Progenitor cell of endocrine pancreas (in vitro differentiated cells): ENCODE measurements at places on chromosomes 7 and 10. TPM values are rescaled to one million over a fixed set of nuclear protein-coding genes. Genes with fewer than 3 reads are reported as not detected.
A peak's percentile ranks its signal among the peaks of the same experiment; 100 is the strongest.

- DNase-seq, result no peak
These were observed 77.5 kb upstream of the CUX1 start for GRCh38 chr7:101739775-101740398.

DNA sequence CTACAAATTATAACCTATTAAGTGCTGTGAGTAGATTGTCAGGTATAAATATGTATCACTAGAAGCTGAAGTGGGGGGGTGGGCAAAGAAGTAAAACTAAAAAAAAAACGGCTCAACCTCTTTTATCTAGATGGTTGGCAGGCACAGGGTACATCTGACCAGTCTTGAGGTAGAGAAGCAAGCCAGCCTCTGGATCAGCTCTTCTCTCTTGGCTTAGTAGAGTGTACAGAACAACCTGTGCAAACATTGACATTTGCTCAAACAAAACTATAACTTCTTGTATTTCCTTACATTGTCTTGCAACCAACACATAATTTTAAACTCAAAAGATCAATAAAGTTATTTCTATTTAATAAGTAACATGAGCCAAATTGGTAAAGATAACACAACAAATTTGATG is 25.6 kb downstream of the DNA2 start:
- no peak for DNase-seq

DNA sequence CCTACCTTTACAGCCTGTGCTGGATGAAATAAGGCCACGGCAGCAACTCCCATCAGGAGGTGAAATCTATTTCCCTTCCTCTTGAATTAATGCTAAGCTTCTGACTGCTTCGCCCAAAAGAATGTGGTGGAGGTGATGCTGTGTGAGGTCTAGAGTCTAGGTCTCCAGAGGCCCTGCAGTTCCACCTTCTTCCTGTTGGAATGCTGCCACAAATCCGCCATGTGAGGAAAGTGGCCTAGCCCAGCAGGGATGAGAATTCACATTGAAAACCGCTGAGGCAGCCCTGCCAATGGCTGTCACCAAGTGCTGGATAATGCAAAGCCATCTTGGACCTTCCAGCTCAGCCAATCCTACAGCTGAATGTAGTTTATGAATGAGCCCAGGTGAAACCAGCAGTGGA is 28.0 kb downstream of the RHOBTB1 start:
- no peak for DNase-seq

DNA sequence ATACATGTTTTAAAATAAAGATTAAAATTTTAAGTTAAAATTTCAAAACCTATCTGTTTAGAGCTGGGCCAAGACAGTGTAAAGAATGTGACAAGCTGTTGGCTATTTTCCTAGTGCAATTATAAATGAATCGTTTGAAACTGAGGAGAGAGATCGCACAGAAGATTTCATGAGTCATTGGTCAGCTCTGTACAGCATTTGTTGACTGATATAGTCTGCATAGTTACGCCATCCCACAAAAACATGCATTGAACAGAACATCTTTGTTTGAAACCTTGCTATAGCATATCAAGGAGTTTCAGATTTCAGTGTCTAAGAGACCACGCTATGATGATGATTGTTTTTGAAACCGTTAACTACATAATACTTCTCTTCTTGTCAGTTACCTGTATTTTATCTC is 1.3 kb upstream of the C10orf67 start:
- no peak for DNase-seq

DNA sequence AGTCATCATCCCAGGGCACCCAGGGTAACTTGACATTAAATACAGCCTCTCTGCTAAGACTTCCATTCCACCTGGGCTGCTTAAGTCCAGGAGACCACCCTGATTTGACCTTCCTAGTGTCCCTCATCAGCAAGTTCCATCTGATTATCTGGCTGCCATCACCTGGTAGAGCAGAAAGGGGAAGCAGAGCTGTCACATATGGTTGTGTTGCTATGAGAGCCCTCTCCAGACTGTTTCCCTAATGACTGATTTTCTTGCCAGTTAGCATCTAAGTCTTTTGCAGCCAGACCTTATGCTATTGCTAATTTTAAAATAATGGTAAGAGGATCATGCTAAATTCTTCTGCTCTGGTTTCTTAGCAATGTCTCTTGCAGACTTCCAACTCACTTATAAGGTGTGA is 38.7 kb downstream of the KCNH2 start:
- DNase-seq, result no peak

GRCh38 chr7:23356726-23357125 is 57.6 kb downstream of the MALSU1 start:
- no peak for DNase-seq

DNA sequence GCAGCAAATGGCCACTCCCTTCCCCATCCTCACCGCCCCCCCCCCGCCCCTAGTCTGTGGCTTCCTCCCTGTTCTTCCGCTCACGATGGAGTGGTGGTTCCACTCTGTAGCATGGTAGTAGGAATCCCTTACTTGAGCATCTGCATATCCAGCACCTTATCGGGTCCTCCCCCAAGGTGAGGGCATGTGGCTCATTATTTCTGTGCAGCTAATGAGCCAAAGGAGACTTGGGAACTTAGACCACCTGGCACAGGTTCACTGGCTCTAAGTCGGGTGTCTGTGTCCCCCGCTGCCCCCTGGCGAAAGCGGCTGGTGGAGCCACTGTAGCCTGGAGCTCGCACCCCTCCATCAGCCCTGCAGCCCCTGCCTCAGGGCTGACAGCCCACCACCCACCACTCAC is 22.8 kb upstream of the GPR26 start:
- DNase-seq, result no peak

DNA sequence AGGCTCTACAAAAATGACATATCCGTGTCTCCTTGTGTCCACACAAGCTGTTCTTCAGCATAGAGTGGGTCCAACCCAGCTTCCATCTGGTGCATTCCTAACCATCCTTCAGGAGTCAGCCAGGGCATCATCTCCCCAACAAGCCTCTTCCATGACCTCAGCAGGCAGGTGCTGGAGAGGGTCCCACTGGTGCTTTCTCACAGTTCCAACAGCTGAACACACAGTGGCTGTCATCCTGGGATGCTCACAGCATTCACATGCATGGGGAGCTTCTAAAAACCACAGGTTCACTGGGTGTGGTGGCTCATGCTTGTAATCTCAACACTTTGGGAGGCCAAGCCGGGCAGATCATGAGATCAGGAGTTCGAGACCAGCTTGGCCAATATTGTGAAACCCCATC is 6.4 kb upstream of the CYP3A4 start:
- no peak for DNase-seq

- no peak for DNase-seq
These were observed 248 bp downstream of the PSPH start for GRCh38 chr7:56051053-56051338.

DNA sequence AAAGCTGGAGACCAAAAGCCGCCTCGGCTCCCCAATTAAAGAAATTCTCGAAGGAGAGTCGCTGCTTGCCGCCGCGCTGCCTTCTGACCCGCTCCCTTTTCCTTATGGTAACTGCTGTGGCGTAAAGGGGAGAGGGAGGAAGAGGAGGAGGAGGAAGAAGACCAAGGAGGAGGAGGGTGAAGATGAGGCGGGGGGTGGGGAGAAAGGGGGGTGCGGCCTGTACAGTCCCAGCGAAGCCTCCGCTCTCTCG is 388 bp downstream of the CNOT4 start:
- no peak for DNase-seq

DNA sequence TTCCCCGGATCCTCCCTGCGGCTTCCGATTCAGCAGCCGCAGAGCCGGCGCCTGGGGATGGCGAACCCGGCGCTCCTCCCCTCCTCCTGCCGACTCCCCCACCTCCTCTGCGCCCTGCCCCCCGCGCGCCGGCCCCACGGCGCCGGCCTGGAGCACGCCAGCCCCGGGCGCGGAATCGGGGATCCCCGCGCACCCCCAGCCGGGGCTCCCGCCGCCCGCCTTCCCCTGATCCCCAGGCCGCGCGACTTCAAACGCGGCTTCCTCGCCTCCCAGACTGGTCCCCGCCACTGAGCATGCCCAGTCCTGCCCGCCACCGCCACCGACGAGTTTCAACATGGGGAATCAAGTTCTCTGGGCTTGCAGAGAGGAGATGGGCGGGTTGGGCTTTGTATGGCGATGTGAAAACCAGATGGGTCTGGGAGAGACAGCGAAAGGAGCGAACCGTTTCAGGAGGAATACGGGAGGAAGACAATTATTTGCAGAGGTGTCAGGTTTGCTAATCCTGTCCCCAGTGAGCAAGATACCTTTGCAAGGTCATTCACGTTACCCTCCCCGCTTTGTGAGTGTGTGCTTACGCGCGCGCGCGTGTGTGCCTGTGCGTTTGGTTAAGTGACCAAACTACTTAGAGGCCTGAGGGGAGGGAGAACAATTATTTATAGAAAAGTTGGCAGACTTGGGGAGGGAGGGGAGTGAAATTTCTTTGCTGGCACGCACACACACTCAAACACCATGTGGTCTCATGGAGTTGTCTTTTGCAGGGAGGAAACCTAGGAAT is at the start of gene PANK1:
Gene PANK1, minus strand, starts transcription at position 276 of the 775 bp plus-strand sequence. CDS start 351 bp downstream, outside the sequence.
- DNase-seq, result peak; percentile 55

GRCh38 chr10:123781956-123782500 is 109.6 kb downstream of the CPXM2 start:
- no peak for DNase-seq

- DNase-seq, result no peak
These were observed 3.0 kb downstream of the IKZF1 start for GRCh38 chr7:50307368-50308032.

DNA sequence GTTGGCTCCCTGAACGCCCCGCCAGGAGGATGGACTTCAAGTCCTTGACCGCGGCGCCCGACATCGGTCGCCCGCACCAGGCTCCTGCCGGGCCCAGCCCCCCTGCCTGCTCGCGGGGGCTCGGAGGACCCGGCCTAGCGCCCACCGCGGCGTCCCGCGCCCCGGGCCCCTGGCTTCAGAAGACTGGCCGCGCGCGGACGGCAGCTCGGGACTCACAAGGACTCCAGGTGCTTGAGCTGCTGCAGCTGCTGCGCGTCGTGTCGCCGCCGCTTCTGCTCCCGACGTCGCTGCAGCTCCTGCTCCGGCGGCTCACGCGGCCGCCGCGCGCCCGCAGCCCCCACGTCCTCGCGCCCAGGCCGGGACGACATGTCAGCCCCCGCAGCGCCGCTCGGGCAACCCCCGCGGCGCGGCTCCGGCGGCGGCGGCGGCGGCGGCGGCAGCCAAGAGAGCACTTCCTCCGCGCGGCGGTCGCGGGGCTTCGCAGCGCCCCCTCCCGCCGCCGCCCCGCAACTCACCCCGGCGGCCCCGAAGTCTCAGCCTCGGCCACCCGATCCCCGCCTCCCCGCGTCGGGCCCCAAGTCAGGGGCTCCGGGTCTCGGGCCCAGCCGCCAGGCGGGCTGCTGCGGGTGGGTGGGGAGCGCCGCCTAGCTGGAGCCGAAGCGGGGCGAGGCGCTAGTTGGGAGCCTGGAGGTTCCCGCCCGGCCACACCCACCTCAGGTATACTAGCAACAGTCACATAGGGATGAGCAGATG is at the start of gene RP9:
Gene RP9, minus strand, starts transcription at position 400 of the 753 bp plus-strand sequence. Its CDS starts 32 bp downstream, at position 368.
- DNase-seq, result peak; percentile 76

- no peak for DNase-seq
These were observed 106.2 kb upstream of the INHBA start for GRCh38 chr7:41809116-41809515.

- no peak for DNase-seq
These were observed 211.3 kb downstream of the MBL2 start for GRCh38 chr10:52561322-52561721.

DNA sequence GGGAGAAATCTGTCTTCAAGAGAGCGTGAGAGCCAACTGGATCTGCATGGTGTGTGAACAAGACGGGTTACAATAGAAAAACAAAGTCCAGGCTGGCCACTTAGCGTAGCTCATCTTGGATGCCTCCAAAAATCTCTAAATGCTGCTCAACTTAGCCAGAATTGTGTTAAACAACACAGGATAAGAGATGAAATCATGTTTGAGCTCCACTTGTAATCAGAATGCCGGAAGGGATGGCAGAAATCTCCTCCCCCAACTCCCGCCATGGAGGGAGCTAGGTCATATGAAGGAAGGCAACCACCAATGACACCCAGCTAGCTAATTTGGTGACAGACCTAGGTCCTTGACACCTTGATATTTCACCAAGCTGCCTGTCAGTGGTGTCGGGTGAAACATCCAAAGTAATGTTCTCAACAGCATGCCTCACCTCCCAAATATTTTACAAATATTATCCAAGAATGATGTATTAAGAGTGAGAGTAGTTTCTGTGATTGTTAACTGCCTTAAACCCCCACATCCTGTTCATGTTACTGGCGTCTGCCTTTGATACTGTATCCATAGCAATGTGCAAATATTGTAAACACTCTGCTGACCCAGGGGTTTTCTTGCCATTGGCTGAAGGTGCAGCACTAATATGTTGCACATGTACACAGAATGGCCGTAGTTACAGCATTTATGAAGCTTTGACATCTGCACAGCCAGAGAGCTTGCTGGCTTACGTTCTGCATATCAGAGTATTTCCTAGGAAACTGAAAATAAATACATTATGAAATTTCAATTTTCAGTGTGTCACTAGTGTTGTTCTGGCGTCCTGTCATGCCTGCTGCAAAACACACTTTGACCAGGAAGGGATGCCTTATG is 25.8 kb downstream of the TMEM254 start:
- DNase-seq, result no peak

GRCh38 chr10:62639144-62639543 is 165.4 kb upstream of the ADO start:
- DNase-seq, result no peak

- DNase-seq, result no peak
These were observed 80.2 kb upstream of the TMEM229A start for GRCh38 chr7:124113045-124113444.

DNA sequence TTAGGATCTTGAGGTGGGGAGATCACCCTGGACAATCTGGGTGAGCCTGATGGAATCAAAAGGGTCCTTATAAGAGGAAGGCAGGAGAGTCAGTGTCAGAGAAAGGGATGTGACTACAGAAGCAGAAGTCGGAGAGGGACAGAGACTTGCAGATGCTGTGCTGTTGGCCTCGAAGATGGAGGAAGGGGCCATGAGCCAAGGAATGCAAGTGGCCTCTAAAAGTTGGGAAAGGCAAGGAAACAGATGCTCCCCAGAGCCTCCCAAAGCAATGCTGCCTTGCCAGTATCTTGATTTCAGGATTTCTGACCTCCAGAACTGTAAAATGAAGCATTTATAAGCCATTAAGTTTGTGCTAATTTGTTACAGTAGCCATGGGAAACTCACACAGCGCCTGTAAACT is 165.2 kb downstream of the FANK1 start:
- DNase-seq, result no peak

- no peak for DNase-seq
These were observed 764.9 kb upstream of the MBL2 start for GRCh38 chr10:53537508-53537907.

DNA sequence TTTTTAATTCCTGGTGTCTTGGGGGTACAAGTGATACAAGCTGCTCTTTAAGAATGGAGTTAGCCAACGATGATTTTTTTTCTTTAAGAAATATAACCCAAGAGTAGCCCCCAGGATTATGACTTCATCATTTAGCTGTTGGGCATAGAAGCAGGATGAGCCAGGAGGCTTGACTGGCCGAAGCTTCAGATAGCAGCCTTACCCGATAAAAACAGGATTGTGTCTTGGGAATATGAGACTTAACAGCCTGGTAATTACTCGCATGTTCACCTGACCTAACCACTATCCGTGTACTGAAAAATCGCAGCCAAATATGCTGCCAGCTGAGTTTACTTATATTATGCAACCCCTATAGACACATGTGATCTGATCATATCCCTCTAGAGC is 346.0 kb upstream of the BMPER start:
- no peak for DNase-seq

The MMP21 gene
- not detected in 2 replicates for total RNA-seq

The TFEC gene
- not detected in 2 replicates for total RNA-seq

The ASL gene
- 35.9 and 37.5 TPM in 2 replicates for total RNA-seq

The GSDME gene
- 22.3 and 25.0 TPM in 2 replicates for total RNA-seq

The LIPF gene
- not detected in 2 replicates for total RNA-seq

The TSPAN33 gene
- total RNA-seq, result 22.2 and 24.5 TPM in 2 replicates

The PLXNA4 gene
- 0.38 and 0.40 TPM in 2 replicates for total RNA-seq

The RHBDD2 gene
- total RNA-seq, result 62.9 and 64.6 TPM in 2 replicates

The RAPGEF5 gene
- 9.7 and 9.9 TPM in 2 replicates for total RNA-seq

The PAPSS2 gene
- total RNA-seq, result 7.3 and 7.5 TPM in 2 replicates

The TFR2 gene
- total RNA-seq, result 0.62 and 0.93 TPM in 2 replicates
